ENCODE measurements at places on chromosomes 7 and 10. TPM values are rescaled to one million over a fixed set of nuclear protein-coding genes. Genes with fewer than 3 reads are reported as not detected.

- peaks cover 1% of the 10 kb centered on the region for H3K27me3 ChIP-seq
- peaks cover 5% of the 10 kb centered on the region for H3K4me1 ChIP-seq
- DNase-seq, result peak; percentile 67
- H3K36me3 ChIP-seq, result no peaks in the 10 kb centered on the region
- H3K4me3 ChIP-seq, result no peak overlapping the region
Measured at GRCh38 chr10:6920072-6921019, 340.3 kb upstream of the PRKCQ start.

GRCh38 chr10:21533467-21534279 is at the start of gene MLLT10:
Gene MLLT10, plus strand, starts transcription at chr10:21534232. Its CDS starts 413 bp downstream, at chr10:21534645.
- H3K27me3 ChIP-seq, result peaks cover 10% of the 10 kb centered on the region
- peak within 1 kb of the TSS; percentile 95 for H3K4me3 ChIP-seq
- peak; percentile 96 for DNase-seq
- H3K4me1 ChIP-seq, result peaks cover 23% of the 10 kb centered on the region

DNA sequence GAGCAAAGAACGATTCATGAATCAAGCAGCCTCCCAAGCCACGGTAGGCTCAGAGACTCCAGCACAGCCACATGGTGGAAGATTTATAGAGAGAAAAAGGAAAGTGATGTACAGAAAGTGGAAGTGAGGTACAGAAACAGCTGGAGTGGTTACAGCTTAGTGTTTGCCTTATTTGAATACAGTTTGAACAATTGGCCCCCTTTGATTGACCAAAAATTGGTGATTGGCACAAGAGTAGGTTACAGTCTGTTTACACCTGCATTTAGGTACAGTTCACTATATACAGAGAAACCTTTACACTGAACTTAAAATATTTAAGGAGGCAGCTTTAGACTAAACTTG is 136.4 kb upstream of the ASAH2 start:
- DNase-seq, result no peak
- no peak overlapping the region for H3K4me3 ChIP-seq
- H3K36me3 ChIP-seq, result no peaks in the 10 kb centered on the region
- H3K27me3 ChIP-seq, result peaks cover 1% of the 10 kb centered on the region
- peaks cover 6% of the 10 kb centered on the region for H3K4me1 ChIP-seq

Gene RBM20
- total RNA-seq, result 1.0 TPM

Gene EPO
- total RNA-seq, result 0.33 TPM

DNA sequence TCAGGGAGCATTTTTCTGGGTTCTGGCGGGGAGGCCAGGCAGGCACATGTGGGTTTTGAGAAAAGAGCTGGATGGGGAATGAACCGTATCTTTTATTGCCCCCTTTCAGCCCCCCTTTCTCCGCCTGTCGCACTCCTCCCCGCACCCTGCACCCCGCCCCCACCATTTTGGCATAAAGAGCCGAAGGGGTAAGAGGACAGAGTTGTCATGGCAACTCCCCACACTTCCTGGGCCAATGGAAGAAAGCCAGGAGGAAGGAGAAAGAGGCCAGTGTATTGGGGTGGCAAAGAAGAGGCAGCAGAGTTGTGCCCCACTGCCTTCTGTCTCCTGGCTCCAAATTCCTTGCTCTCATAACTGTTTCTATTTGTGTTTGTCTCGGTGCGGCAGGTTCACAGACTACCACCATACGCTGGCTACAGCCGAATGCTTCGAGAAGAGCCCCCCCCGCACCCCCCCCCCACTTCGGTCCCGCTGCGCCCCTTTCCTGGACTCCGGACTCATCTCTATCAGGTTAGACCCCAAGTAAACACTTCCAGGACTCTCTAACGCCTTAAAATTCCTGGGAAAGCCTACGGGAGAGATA is 3.4 kb downstream of the KCNIP2 start:
- no peak for DNase-seq
- H3K27me3 ChIP-seq, result peaks cover 30% of the 10 kb centered on the region
- H3K36me3 ChIP-seq, result peaks cover 13% of the 10 kb centered on the region
- peak overlapping the region; percentile 57 for H3K27ac ChIP-seq
- H3K4me3 ChIP-seq, result peak overlapping the region; percentile 83
- H3K4me1 ChIP-seq, result peaks cover 50% of the 10 kb centered on the region

- H3K27ac ChIP-seq, result peak overlapping the region; percentile 50
- H3K36me3 ChIP-seq, result peaks cover 5% of the 10 kb centered on the region
- peaks cover 9% of the 10 kb centered on the region for H3K27me3 ChIP-seq
- H3K4me3 ChIP-seq, result peak overlapping the region; percentile 49
Measured at GRCh38 chr7:158295966-158296797, 291.4 kb downstream of the PTPRN2 start.

Gene FRMPD2
- total RNA-seq, result not detected

Gene NEUROG3
- total RNA-seq, result not detected

GRCh38 chr7:151204383-151205032 is 5.8 kb downstream of the H2BK1 start:
- no peak for DNase-seq
- H3K27ac ChIP-seq, result no peak overlapping the region
- no peaks in the 10 kb centered on the region for H3K36me3 ChIP-seq
- H3K4me1 ChIP-seq, result no peaks in the 10 kb centered on the region
- no peak overlapping the region for H3K4me3 ChIP-seq

Gene EBLN1
- total RNA-seq, result not detected

Gene IL2RA
- not detected for total RNA-seq

DNA sequence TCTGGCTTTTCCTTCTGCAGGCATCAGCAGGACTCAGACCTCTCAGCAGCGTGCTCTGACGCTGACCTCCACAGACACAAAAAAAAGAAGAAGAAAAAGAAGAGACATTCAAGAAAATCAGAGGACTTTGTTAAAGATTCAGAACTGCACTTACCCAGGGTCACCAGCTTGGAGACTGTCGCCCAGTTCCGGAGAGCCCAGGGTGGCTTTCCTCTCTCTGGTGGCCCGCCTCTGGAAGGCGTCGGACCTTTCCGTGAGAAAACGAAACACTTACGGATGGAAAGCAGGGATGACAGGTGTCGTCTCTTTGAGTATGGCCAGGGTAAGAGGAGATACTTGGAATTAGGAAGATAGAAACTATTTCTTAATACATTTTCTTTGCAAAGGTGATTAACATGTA is 115.7 kb downstream of the CYTH3 start:
- H3K36me3 ChIP-seq, result peaks cover 23% of the 10 kb centered on the region
- H3K4me3 ChIP-seq, result peak overlapping the region; percentile 29
- H3K27ac ChIP-seq, result no peak overlapping the region
- H3K4me1 ChIP-seq, result peaks cover 4% of the 10 kb centered on the region

GRCh38 chr7:2092279-2092678 is 140.5 kb downstream of the MAD1L1 start:
- DNase-seq, result no peak
- peak overlapping the region; percentile 44 for H3K27ac ChIP-seq
- H3K36me3 ChIP-seq, result peaks cover 24% of the 10 kb centered on the region
- H3K27me3 ChIP-seq, result peaks cover 2% of the 10 kb centered on the region
- H3K4me3 ChIP-seq, result peak overlapping the region; percentile 68
- H3K4me1 ChIP-seq, result peaks cover 16% of the 10 kb centered on the region

DNA sequence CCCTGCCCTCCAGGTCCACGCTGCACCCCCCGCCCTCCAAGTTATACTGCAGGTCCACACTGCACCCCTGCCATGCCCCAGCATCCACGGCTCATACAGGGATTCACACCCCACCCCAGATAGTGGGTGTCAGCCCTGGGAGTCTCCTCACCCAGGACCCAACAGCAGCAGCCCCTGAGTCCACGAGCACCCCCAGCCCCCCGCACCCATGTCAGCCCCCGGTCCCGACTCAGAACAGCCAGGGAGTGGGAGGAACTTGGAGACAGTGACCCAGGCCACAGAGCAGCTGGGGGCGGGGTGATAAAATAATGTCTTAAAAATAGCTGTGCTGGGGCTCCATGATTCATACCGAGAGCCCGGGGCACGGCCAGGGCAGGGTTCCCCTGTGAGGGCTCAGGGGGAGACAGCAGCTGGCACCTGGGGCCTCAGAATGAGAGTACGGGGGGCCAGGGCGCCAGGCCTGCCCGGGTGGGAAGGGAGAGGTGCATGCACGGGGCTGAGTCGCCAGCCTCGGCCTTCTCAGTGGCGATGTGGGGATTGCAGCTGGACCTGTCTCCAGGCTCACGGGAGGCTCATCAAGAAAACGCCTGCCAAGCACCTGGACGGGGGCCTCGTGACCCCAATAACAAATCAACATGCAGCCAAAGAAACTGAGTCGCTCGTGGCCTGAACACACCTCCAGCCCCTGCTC is 29.8 kb downstream of the ADAP1 start:
- peaks cover 1% of the 10 kb centered on the region for H3K27me3 ChIP-seq
- H3K27ac ChIP-seq, result no peak overlapping the region
- no peaks in the 10 kb centered on the region for H3K36me3 ChIP-seq
- no peaks in the 10 kb centered on the region for H3K4me1 ChIP-seq

DNA sequence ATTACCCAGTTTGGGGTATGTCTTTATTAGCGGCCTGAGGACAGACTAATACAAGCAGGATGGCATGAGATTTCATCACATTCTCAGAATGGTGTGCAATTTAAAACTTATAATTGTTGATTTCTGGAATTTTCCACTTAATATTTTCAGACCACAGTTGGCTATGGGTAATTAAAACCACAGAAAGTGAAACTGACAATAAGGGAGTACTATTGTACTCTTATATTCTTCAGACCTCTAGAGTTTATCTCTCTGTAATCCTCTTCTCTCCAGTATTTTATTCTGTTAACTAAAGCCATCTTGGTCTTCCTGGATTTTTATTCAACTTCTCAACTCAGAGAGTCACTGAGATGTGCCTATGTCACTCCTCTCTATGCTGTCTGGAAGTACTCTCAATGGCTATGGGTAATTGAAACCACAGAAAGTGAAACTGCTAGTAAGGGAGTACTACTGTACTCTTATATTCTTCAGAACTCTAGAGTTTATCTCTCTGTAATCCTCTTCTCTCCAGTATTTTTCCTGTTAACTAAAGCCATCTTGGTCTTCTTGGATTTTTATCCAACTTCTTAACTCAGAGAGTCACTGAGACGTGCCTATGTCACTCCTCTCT is 118.3 kb downstream of the PPP1R17 start:
- peaks cover 7% of the 10 kb centered on the region for H3K4me1 ChIP-seq
- H3K27me3 ChIP-seq, result no peaks in the 10 kb centered on the region
- DNase-seq, result no peak
- no peak overlapping the region for H3K4me3 ChIP-seq
- H3K36me3 ChIP-seq, result no peaks in the 10 kb centered on the region
- no peak overlapping the region for H3K27ac ChIP-seq

DNA sequence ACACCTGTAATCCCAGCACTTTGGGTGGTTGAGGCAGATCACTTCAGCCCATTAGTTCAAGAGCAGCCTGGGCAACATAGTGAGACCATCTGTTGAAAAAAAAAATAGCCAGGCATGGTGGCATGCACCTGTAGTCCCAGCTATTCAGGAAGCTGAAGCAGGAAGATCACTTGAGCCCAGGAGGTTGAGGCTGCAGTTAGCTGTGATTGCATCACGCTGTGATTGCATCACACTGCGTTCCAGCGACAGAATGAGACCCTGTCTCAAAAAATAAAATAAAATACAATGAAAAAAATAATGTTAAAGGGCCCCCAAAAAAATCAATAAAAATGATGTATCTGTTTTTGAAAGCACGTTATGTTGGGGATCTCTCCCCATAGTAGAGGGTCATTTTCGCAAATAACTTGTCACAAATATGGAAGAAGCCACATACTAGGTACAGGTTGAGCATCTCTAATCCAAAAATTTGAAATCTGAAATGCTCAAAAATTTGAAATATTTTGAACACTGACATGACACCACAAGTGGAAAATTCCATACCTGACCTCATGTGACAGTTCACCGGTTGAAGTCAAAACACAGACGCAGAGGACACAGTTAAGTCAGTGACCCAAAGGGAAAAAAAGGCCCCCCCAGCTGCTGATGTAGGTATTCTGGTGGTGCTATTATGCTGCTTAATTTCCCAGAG is 9.5 kb downstream of the CISD1 start:
- H3K4me1 ChIP-seq, result peaks cover 36% of the 10 kb centered on the region
- no peak overlapping the region for H3K27ac ChIP-seq
- H3K27me3 ChIP-seq, result peaks cover 5% of the 10 kb centered on the region
- no peak for DNase-seq

GRCh38 chr10:57579926-57580325 is 687.8 kb downstream of the IPMK start:
- peaks cover 1% of the 10 kb centered on the region for H3K27me3 ChIP-seq
- H3K36me3 ChIP-seq, result no peaks in the 10 kb centered on the region
- no peak overlapping the region for H3K27ac ChIP-seq
- H3K4me3 ChIP-seq, result no peak overlapping the region
- no peaks in the 10 kb centered on the region for H3K4me1 ChIP-seq

Gene MOGAT3
- total RNA-seq, result not detected

DNA sequence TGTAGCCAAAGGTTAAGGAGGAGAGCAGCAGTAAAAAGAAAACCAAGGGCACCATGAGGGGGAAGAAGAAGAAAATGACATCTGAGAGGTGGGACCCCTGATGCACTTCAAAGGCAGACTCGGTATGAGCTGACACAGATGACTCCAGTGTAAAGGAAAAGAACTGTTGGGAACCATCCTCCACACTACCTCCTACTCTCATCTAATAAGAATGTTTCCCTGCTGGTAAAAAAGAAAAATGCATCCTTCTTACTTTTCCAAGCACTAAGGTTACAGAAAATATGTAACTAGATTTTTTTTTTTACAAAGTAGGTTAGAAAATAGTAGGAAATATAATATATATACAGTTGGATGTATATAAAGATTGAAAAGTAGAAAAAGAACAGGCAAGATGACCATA is 16.9 kb downstream of the TAS2R41 start:
- no peak for DNase-seq
- peaks cover 14% of the 10 kb centered on the region for H3K4me1 ChIP-seq
- peaks cover 4% of the 10 kb centered on the region for H3K27me3 ChIP-seq
- no peak overlapping the region for H3K4me3 ChIP-seq
- H3K36me3 ChIP-seq, result no peaks in the 10 kb centered on the region

Gene CYP2E1
- 7.7 TPM for total RNA-seq

- H3K27me3 ChIP-seq, result peaks cover 3% of the 10 kb centered on the region
- H3K4me1 ChIP-seq, result peaks cover 33% of the 10 kb centered on the region
- H3K4me3 ChIP-seq, result peak overlapping the region; percentile 96
- DNase-seq, result no peak
- peaks cover 33% of the 10 kb centered on the region for H3K36me3 ChIP-seq
Measured at GRCh38 chr7:155299535-155300202, 2.0 kb downstream of the INSIG1 start.

Gene PODXL
- 302 TPM for total RNA-seq

- H3K27ac ChIP-seq, result no peak overlapping the region
- peaks cover 76% of the 10 kb centered on the region for H3K4me1 ChIP-seq
- H3K27me3 ChIP-seq, result peaks cover 4% of the 10 kb centered on the region
Measured at GRCh38 chr10:95475827-95476468, 85.2 kb downstream of the SORBS1 start.

DNA sequence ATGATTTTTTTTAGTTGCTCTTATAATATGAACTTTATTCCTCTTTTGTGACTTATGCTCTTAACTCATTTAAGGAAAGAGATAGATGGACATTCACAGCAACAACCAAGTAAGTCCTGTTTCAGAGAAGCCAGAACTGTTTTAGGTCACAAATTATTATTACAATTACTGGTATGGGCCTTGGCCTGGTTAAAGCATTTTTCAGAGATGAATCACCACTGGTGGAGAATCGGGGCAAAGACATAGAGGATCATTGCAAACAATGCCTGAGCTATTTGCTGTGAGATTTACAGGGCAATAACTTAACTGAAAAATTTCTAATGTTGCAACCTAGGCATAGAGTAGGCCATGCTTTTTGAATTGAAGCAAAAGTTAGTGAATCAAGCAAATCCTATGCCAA is 138.0 kb upstream of the YAE1 start:
- no peak overlapping the region for H3K27ac ChIP-seq
- H3K4me3 ChIP-seq, result no peak overlapping the region
- H3K36me3 ChIP-seq, result no peaks in the 10 kb centered on the region
- no peak for DNase-seq

GRCh38 chr10:126380352-126381076 is 7.8 kb downstream of the ADAM12 start:
- DNase-seq, result no peak
- H3K4me1 ChIP-seq, result peaks cover 1% of the 10 kb centered on the region
- peaks cover 1% of the 10 kb centered on the region for H3K27me3 ChIP-seq

Gene ITGB8
- 0.69 TPM for total RNA-seq

Gene GPR26
- 0.05 TPM for total RNA-seq

Gene CYP26A1
- total RNA-seq, result 0.64 TPM

Gene MMRN2
- 563 TPM for total RNA-seq
